Dorsolateral prefrontal cortex (tissue), 122 donors: ENCODE measurements at places on chromosomes 4 and X. TPM values are rescaled to one million over a fixed set of nuclear protein-coding genes. Genes with fewer than 3 reads are reported as not detected.

The WAS gene
- 5.9 TPM for total RNA-seq

- DNase-seq = no peak
These were observed 87.0 kb downstream of the GLRA2 start for GRCh38 chrX:14616301-14616700.

GRCh38 chrX:12679522-12679921, 111.7 kb upstream of the PRPS2 start:
- no peak for DNase-seq

- DNase-seq = no peak
These were observed 283.2 kb upstream of the CPEB2 start for GRCh38 chr4:14719053-14719452.

GRCh38 chr4:69849969-69850368, 10.0 kb downstream of the SULT1E1 start:
- no peak for DNase-seq

DNA sequence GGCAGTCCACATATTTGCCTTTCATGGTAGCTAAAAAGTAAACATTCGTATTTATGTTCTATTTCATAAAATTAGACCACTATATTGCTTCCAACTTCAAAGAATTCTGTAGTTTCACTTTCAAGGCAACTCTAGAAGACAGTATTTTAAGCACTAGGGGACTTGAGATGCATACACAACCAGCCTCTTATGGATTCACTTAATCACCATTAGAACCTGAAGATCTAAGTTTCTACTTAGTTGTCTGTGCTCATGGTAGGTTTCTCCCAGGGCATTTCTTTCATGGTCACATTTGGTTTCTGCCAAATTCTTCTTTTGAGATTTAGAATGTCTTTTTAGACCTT, 209.9 kb upstream of the HCCS start:
- DNase-seq = no peak

The ADGRA3 gene
- 38.1 TPM for total RNA-seq

DNA sequence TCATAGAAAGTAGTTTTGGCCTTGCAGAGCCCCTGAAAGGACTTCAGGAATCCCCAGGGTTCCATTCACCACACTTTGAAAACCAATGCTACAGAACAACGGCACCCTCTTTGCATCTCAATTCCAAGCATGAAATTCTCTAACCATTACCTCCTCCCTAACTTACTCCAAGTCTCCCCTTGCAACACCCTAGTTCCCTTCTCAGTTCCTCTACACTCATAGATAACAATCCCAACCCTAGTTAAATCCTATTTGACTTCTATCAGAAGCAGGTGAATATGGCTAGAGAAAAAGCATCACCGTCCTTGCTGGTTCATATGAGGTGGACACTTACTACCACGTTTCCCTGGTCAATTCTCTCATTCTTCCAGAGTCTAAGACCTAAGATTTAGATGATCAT, 2.4 kb downstream of the RCHY1 start:
- DNase-seq = no peak

- DNase-seq = no peak
These were observed 2.9 kb upstream of the HAND2 start for GRCh38 chr4:173532725-173533511.

- no peak for DNase-seq
These were observed 58.8 kb downstream of the KIT start for GRCh38 chr4:54716478-54717065.

DNA sequence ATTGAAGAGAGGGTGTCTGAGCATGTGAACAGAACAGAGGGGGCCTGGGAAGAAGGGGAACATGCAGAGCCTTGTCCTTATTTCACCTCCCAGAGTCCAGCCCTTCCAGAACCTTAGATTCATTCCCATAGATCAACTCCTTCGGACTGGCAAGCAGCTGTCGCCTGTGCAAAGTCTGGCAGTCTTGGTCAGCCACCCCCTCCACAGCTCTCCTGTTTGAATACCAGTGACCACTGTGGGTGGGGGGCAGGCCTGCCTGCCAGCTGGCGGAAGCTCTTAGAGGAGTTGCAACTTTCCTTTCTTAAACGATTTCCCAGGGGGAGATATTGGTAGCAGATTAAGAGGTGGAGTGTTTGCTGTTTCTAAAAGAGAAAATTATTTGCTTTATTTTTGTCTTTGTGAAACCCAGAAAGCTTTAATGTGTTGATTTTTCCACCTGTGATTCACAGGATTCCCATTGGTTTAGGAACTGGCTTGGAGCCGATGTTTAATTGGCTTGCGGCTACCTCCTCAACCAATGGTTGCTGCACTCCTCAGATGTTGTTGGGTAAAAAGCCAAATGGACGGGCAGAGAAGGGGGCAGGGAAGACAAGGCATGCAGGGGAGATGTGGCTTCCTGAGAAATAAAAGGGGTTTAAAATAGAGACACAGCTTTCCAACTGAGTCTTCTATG, 62.2 kb upstream of the PRPS1 start:
- no peak for DNase-seq

- DNase-seq = no peak
These were observed 133.0 kb downstream of the RAPGEF2 start for GRCh38 chr4:159235779-159236368.

DNA sequence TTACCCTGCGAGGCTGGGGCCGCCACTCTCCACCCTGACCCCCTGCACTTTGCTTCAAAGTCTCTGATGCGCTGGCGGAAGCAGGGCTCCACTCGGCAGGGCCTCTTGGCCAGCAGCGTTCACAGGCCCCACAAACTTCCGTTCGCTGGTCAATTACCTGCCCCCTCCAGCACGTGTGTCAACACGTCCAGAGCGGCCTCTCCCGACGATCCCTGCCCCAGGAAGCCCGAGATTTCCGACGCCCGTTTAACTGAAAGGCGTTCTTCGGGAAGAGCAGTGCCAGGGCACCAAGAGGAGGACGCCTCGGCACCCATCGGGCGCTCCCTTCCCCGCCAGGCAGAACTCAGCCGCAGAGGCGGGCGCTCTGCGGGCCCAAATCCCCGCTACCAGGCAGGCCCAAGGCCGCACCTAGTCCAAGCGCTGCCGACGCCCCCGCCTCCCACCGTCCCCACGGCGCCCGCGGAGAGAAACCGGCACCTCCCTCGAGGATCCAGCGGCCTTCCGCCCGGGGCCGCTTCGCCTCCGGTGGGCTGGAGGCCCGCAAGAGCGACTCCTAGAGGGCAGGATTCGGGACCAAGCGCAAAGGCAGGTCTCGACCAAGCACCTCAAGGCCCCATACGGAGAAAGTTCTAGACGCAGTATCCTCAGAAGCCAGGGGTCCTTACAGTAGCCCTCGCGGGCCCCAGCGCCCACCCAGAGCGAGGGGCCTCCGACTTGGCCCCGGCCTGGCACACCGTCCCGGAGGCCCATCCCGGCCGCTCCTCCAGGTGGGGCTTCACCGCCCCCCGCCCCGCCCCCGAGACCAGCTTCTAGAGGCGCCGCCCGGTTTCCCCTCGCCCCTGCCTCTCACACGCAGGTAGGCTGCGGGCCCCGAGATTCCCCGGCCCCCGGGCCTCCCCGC, 586 bp downstream of the BCAP31 start:
- no peak for DNase-seq

The SULT1E1 gene
- not detected for total RNA-seq

The FAM241A gene
- total RNA-seq = 1.8 TPM

The CXorf65 gene
- total RNA-seq = not detected

The STX18 gene
- total RNA-seq = 33.5 TPM

GRCh38 chr4:37762294-37762990, 64.0 kb upstream of the PGM2 start:
- DNase-seq = no peak

The PLP2 gene
- total RNA-seq = 9.3 TPM

DNA sequence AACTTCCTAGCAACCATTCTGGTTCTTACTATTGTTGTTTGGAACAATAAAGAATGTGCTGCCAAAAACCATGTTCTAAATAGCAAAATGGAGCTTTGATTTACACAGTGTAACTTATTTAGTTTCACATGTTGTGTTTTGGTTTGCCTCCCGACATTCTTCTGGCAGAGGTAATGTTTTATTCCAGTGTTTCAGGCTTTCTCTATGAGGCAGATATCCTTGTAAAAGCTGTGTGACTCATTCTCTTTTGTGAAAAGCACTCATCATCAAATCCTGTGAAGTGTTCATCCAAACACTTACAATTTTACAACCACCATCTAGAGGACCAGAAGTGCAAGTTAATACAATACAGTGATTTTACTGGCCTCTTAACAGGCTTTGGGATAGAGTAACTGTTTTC, 219.0 kb upstream of the GIMD1 start:
- no peak for DNase-seq

GRCh38 chrX:63258144-63258543, 93.0 kb downstream of the SPIN4 start:
- no peak for DNase-seq

DNA sequence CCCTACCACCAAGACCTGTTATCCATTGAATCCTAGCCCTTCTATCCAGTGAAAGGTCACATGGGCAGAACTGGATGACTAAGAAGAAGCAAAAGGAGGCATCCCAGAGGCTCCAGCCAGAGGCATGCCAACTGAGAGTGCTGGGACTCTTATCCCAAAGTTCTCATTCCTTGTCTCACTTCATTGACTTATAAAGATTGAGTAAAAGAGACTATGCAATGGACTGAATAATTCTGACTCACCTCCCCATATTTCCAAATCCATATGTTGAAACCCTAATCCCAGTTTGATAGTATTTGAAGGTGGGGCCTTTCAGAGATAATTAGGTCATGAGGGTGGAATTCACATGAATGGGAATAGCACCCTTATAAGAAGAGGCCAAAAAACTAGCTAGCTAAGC, 131.4 kb downstream of the COL25A1 start:
- no peak for DNase-seq

DNA sequence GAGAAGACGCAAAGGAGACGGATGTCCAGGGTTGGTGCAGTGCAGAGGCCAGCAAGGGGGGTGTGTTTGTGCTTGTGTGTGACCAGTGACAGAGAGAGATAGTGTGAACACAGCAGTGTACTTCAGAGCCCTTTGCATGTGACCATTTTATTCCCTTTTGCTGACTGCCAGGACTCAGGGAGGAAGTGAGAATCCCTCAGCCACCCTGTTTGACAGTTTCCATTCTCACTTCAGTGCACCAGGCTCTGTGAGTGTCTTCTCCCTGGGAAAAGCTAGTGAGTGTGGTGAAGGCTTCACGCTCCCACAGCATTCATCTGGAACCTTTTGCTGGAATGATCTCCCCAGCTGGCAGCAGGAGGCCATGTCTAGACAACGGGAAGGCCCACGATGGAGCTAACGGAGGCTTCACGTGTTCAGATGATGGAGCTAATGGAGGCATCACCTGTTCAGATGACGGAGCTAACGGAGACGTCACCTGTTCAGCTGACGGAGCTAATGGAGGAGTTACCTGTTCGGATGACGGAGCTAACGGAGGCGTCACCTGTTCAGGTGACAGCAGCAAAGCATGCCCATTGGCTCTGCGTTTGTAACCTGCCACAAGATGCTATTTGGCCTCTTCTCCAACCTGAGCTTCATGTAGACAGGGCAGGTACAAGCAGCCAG, 195.4 kb downstream of the AFAP1 start:
- DNase-seq = no peak

GRCh38 chr4:161186012-161186411, 977.8 kb downstream of the FSTL5 start:
- no peak for DNase-seq

GRCh38 chrX:1392376-1393068, 609 bp upstream of the SLC25A6 start:
- DNase-seq = peak; percentile 57

- no peak for DNase-seq
These were observed 933 bp downstream of the CNKSR2 start for GRCh38 chrX:21374994-21375707.

- no peak for DNase-seq
These were observed 17.2 kb upstream of the POLA1 start for GRCh38 chrX:24676403-24677024.

The MAGED4B gene
- 77.6 TPM for total RNA-seq

The SLC25A4 gene
- total RNA-seq = 69.2 TPM

DNA sequence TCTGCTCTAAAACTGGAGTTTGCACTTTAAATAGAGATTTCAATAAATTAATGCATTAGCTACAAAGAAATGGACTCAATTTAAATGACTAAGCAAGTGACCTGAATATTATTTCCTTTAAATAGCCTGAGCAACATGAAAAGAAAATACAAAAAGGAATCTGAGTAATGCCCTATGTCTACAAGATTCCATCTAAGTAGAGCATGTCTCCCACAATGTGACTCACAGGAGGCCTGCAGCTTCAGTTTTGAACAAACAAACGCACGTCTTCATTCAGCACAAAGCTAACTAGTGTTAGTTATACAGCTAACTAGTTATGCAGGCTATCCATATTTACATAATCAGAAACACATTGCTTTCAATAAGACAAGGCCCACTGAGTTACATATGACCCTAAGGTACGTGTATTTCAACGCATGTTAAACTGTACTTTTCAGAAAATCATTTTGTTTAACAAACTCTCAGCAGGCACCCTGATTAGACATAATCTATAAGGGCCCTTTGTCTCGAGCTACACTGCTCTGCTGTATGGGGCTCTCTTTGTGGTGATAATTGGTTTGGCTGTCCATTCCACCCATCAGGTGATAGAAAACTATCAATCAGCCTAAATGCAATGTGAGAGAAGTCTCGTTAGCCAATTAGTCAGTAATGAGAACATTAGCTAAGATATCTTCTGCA, 116.5 kb downstream of the MAML3 start:
- no peak for DNase-seq

The CFAP99 gene
- 1.4 TPM for total RNA-seq

The FRAS1 gene
- total RNA-seq = 16.6 TPM

- no peak for DNase-seq
These were observed 702.4 kb upstream of the EPHA5 start for GRCh38 chr4:66372706-66373105.

DNA sequence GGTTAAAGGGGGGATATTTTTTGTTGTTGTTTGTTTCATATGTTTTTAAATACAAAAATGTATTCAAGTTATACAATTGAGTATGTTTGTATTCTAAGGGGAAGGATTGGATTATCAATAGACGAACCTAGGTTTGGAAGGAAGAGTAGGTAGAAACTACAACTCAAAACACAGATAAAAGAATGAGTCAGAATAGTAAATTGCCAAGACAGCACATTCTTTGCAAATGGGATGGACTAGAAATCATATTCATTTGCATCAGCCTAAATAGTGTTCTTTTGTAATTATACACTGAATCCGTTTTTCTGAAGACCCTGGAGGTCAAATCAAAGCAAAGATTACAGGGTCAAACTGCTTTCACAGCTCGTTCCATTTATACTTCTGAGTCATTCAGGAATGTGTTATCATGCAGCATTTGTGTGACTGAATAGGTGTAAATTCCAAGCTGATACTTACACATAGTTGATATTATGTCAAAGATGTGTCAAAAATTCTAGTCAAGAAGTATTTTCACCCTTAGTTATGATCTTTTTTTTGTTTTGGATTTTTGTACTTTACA, 273.3 kb upstream of the FAT4 start:
- DNase-seq = no peak

The TEX13C gene
- 0.11 TPM for total RNA-seq

- no peak for DNase-seq
These were observed 24.0 kb downstream of the RCHY1 start for GRCh38 chr4:75490155-75490554.

GRCh38 chr4:155590796-155591585, 75.7 kb upstream of the GUCY1A1 start:
- no peak for DNase-seq

The TLL1 gene
- 6.0 TPM for total RNA-seq
